ENCODE measurements at places on chromosomes 13 and 19.
A peak's percentile ranks its signal among the peaks of the same experiment; 100 is the strongest.

GRCh38 chr13:28251466-28251865, 113.1 kb downstream of the PAN3 start:
- no peak for DNase-seq

GRCh38 chr13:39612023-39612637, 9.1 kb upstream of the LHFPL6 start:
- DNase-seq: peak; percentile 49

GRCh38 chr13:97113231-97114001, 108.7 kb upstream of the MBNL2 start:
- DNase-seq: no peak

- DNase-seq: no peak
These were observed 14.5 kb upstream of the ZBTB32 start for GRCh38 chr19:35689836-35690235.

- DNase-seq: no peak
These were observed 92.5 kb upstream of the KL start for GRCh38 chr13:32923725-32924124.

DNA sequence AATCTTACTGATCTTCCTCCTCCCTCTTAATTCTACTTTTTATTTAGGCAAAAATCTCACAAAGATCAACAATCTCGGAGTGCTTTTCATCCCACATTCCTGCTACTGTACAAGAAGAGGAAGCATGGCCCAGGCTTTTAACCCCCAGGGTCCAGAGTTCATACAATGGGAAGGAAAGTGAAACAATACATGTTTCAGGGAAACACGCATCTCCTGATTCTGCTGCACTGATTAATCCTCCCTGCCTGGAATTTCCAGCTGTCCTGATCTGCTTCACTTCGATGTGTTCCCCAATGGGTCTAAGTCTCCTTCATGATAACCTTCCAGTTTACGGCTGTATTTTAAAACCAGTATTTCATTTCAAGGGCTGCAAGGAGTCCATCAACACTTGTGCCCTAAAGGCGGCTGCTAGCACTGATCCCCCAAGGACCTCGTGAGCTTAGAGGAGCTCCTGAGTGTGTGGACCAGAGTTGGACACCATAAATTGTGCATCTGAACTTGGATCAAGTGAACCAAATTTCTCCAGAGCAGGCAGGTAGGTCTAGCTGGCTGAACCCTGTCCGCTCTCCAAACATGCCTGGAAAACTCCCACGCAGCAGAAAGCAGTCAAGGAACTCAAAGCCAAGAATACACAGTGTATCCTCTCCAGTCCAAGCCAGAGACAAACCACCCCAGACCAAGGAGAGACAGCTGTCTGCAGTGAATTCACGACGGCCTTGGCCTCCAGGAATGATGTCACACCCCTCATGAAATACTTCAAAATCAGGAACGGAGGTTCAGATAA, 44.3 kb downstream of the COL4A1 start:
- no peak for DNase-seq

DNA sequence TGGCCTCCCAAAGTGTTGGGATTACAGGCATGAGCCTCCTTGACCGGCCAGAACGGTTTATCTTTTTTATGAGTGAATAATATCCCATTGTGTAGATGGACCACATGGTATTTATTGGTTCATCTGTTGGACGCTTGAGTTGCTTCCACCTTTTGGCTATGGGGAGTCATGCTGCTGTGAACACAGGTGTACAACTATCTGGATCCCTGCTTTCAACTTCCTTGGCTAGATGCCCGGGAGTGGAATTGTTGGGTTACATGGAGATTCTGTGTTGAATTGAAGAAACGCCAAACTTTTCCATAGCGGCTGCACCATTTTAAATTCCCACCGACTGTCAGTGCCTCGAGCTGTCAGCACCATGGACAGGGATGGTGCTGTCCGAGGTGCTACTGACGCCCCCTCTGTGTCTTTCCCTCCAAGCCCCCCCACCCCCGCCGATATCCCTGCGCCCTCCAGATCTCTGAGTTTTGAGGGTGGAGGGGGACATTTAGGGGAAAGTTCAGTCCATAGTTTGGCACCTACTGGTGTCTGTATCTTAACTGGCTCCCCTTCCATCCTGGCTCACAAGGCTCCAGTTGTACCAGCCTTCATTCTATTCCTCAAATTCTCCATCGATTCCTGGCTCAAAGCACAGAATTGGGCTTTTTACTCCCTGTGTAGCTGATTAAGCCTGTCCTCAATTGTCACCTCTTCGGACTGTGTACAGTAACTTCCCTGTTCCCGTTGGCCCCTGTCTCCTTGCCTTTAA, 27.3 kb downstream of the PNPLA6 start:
- DNase-seq: peak; percentile 26

DNA sequence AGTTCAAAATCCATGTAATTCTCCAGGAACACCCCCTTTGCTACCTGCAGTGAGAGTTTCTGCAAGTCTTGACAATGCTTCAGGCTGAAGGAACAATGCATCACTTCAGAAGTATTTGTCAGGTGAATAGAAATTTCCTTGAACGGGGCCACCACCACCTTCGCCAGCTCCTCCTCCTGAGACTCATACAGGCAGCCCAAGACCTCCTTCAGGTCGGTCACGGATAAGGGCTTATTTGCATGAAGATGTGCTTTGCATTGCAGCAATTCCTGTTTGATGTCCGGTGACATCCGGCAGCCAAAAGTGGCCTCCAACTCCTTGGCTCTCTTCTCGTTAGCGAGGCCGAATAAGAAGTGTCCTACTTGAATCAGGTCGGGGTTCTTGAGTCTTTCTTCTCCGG, 8.4 kb downstream of the NLRP7 start:
- DNase-seq: no peak

DNA sequence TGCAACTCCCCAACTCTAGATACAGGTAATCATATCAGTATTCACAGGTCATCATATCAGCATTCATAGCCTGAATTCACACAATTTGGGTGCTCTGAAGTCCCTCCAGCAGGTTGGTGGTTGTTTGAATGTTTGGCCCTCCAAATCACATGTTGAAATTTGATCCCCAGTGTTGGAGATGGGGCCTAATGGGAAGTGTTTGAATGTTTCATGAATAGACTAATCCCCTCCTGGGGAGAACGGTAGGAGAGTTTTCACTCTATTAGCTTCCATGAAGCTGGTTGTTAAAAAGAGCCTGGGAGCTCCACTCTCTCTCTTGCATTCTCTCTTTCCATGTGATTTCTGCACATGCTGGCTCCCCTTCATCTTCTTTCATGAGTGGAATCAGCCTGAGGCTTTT, 288.6 kb upstream of the PCDH9 start:
- DNase-seq: no peak

GRCh38 chr13:109529964-109530363, 256.4 kb downstream of the IRS2 start:
- no peak for DNase-seq

DNA sequence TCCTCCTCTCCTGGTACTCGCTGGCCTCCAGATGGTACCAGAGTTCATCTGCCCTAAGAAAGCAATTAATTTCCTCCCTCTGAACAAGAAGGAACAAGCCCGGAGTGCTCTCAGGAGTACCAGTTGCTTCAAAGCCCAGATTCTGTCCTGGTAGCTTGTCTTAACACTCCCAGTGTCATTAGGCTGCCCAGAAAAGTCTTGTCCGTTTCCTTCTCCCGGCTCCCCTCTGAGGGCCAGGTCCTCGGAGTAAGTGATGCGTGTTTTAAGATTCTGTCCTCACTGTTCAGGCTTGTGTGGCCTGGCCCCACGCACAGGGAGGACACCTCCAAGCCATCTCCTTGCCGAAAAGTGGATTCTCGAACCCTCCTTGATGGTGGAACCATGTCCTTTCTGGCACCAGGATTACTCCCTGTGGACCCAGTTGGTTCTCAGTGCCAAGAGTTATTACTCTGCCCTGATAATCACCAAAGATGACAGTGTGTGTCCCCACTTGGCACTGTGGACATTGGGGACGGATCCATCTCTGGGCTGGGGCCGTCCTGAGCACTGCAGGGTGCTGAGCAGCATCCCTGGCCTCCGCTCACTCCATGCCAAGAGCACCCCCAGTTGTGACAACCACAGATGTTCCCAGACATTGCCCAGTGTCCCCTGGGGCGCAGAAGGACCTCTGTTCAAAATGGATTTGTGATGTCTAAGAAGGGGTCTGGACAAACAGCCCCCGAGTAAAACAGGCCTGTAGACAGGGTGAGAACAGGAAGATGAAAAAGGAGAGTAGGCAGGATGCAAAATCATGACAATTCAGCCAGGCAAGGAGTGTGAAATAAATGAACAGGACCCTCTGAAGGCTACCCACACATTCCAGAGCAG, 52.4 kb downstream of the RFX2 start:
- no peak for DNase-seq

DNA sequence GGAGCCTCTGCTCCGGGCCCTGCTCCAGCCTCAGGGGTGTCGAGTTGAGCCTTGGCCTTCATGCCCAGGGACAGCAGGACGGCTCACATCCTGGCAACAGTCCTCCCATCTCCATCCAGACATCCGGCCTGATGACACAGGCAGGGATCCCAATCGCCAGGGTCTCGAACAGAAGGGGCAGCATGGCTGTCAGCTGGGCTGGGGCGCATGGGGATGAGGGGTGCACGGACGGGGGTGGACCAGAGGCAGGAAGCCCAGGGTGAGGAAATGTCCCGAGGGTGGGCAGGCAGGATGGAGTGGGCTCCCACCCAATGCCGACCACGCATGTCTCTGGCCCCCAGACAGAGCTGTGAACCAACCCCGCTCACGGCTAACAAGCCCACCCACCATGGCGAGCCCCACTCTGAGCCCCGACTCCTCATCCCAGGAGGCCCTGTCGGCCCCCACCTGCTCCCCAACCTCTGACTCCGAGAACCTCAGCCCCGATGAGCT, 16.2 kb downstream of the EVI5L start:
- no peak for DNase-seq

GRCh38 chr19:55188625-55189024, 8.5 kb upstream of the SYT5 start:
- DNase-seq: no peak

DNA sequence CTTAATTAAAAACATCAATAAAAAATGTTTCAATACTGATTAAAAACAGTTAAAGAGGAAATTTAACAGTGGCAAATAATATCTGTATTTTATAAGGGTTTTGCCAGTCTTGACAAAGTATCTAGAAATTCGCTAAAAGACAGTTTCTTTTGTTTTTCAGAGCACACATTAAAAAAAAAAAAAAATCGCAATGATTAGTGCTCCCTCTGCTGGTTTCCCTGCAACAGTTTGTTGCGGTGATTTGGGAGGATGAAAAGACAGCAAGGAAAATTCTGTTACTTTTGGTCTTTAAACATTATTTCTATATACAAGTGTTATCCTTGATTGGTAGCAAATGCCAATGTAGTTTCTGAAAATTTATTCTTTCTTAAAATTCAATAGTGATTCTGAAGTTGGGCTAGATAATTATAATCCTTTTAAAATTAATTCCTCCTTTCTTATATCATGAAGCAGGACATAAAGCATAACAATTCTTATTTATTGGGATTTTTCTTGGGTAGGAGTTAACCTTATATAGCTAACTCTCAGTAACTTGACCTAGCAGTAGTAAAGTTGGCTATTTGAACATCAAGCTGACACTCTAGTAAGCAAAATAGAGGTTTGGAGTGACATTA, 23.1 kb upstream of the SPRY2 start:
- DNase-seq: peak; percentile 57

DNA sequence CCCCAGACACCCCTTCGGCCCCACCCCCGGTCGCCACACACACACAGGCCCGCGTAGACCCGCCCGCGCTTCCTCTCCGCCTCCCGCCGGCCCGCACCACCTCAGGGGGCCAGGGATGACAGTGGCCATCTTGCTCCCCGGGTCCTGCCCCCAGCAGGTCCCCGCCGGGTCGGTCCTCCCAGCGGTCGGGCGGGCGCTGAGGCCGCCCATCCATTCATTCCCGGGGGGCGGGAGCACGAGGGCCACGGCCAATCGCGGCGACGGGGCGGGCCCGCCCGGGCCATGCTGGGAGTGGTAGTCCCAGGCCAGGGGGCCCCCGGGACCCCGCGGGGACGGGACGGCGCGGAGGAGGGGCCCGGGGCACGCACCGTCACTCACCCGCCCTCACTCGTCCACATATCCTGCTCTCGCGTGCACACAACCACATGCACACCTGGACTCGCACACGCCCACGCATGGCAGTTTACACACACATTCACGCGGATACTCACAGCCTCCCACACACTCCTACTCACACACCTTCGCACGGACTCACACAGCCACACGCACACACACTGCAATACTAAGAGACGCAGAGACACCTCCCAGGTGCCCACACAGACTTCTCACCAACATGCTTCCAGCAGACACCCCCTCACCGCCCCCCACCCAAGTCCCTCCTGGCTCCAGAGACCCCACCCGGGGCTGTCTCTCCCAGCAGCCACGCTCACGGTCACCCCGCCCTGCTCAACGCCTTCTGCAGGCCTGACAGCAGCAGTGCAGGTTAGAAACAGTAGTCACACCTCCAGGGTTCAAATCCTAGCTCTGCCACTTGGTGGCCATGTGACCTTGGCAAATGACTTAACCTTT, at the start of gene DPF1:
Gene DPF1 (minus strand): TSS at position 209 of the 849 bp plus-strand sequence. CDS start 80 bp downstream, at position 129.
- DNase-seq: peak; percentile 91

GRCh38 chr19:3142292-3142670, 6.4 kb downstream of the GNA15 start:
- no peak for DNase-seq

GRCh38 chr19:10998666-10999065, 37.8 kb downstream of the SMARCA4 start:
- no peak for DNase-seq

GRCh38 chr13:27595055-27595811, 25.1 kb downstream of the LNX2 start:
- no peak for DNase-seq

- DNase-seq: peak; percentile 53
These were observed 22.4 kb upstream of the ARHGEF18 start for GRCh38 chr19:7326105-7326877.
